ENCODE measurements at places on chromosomes 7 and 10.

- DNase-seq, result no peak
Observed at GRCh38 chr10:86708068-86708782, 39.9 kb downstream of the LDB3 start.

GRCh38 chr10:102121739-102122372 is 1.7 kb upstream of the LDB1 start:
- DNase-seq, result no peak

DNA sequence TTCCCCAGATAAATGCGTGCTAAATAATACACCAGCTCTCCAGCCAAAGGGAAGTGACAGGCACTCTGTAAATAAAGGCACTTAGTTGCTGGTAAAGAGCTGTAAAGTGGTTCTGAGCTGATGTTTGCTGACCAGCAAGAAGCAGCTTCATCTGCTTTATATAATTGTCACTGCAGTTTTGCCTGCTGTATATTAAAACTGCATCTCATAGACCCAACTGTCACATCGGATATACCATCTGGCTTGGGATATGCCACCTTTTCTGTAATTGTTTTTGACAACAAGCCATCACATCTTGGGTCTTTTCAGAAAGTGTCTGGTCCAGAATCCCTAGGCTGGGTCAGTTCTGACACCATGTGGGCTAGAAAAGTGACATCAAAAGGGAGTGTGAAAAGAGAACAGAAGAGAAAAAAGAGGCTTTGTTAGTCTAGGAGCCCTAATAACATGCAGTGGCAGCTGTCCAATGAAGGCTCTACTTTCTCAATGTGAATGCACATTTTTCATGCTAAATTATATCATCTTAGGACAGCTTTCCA is 697.6 kb downstream of the KCNMA1 start:
- DNase-seq, result no peak

DNA sequence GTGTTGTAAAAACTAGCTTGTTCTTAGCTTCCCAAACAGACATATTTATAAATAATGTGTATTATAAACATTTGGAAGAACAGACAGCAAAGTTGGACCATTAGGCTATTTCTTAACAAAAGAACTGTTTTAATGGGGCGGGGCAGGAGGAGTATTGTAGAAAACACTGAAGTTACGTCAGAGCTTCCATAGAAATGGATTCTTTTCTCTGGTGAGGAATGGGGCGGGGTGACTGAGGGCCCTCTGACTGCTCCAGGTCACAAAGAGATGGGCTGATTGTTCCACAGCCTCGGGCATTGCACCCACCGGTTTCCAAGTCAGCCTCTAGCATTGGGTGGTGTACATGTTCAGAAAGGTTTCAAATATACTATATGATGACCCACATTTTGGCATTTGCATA is 36.8 kb upstream of the ADAM12 start:
- no peak for DNase-seq

DNA sequence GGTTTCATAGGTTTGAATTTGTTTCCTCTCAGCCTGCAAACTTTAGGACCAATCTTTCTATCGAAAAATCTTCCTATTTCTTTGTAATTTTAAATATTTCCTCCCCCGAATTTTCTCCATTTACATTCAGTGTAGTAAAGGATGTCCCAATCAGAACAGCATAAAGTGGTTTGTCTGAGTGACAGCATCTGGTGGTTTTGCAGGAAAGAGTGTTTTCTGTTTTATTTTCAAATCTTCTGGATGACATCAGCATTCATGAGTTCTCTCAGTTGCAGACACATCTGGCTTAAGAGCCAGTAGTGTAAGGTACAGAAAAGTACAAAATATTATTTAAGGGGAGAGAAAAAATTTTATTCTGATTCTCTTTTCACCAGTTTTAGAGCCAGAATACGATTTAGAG is 634.8 kb downstream of the PHTF2 start:
- DNase-seq, result no peak

- no peak for DNase-seq
Observed at GRCh38 chr7:77823787-77824186, 25.2 kb downstream of the PHTF2 start.

GRCh38 chr7:34735526-34735925 is 77.5 kb downstream of the NPSR1 start:
- DNase-seq, result no peak

DNA sequence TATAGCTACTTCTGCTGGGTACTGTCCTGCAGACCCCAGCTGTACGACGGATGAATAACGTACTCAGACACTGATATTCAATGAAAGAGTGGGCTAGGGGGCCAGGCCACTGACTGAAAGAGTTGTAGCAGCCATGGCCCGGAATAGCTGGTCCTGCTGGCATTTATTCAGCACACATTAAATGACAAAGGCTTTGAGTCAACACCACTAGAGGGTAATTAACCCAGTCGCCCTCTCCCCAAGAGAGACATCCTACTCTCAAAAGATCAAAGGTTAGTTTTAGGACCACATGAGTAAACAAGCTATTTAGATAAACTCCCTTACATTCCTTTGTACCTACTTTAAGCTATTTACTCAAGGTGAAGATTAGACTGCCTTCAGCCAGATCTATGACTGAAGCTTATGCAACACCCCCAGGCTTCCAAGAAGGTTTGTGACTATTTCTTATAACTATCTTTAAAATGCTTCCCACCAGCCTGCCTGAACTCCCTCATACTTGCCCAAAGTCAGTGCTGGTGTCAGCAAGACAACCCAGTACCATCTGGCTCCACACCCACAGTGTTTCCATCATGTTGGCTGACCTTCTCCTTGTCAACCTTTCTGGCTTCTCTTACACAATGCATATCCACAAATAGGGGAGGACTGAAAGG is 629.1 kb downstream of the SORCS1 start:
- DNase-seq, result no peak

DNA sequence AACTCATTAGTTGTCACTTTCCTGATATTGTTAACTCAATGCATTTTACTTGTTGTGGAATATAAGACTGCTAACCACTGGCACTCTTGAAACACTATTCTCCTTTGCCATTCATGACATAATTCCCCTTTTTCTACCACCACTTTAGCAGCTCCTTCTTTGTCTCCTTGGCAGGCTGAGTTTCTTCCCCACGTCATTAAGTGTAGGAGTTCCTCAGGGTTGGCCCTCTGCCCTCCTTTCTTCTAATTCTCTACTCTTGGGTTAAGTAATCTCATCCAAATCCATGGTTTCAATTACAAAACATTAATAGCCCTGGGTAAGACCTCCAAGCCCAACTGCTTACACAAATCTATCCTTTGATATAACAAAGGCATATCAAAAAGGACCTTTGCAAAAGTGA is 175.1 kb downstream of the HGF start:
- no peak for DNase-seq

DNA sequence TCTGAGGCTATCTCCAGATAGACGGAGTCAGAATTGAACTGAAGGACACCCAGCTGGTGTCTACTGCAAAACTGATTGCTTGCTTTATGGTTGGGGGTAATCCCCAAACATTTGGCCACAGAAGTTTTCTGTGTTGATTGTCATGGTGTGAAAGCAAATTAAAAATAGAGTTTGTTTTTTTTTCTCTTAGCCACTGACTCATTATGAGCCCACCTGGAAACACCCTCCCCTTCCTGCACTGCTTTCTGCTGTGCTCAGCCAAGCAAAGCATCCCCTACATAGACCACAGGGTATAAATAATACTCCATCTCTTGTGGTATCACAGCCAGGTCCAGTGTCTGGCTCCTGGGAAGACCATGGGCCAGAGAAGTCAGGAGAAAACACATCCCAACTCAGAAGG is 6.5 kb upstream of the VWC2 start:
- no peak for DNase-seq

- no peak for DNase-seq
Observed at GRCh38 chr10:784403-785088, 95.1 kb upstream of the DIP2C start.

DNA sequence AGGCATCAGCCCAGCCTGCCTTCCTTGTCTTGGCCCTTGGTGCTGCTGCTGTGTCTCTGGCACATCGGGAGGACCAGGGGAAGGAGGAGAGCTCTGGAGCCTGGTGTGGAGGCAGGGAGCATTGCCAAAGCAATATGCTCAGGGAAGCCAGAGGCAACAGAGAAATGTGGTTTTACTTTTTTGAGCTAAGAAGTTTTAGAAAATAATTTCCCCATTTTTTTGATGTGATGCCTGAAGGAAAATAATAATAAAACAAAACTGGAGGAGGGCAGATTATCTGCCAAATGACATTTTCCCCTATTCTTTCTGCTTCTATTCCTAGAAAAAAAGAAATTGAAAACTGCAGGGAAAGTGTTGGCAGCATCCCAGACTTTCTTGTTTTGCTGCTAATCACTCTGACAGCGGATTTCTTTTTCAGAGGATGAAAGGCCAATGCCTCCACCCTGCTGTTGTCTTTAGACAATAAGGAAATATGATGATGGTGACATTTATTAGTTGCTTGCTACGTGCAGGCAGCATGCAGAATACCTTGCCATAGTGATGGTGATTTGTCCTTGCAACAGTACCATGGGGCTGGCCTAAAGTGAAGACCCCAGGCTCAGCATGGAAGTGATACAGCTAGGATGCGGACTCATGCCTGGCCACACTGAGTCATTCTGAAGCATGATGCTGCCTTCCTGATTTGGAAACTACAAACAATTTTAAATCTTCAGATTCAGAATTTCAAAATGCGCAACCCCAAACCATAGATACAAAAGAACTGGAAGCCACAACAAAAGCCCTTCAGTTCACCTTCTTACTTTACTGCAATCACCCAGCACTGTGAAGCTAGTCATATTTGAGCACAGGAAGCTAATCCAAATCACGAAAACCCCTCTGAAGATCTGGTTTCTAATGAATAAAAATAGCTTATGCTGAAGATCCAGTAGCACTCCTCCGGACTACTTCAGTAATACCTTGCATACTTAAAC is 260.2 kb upstream of the TMEM72 start:
- no peak for DNase-seq

DNA sequence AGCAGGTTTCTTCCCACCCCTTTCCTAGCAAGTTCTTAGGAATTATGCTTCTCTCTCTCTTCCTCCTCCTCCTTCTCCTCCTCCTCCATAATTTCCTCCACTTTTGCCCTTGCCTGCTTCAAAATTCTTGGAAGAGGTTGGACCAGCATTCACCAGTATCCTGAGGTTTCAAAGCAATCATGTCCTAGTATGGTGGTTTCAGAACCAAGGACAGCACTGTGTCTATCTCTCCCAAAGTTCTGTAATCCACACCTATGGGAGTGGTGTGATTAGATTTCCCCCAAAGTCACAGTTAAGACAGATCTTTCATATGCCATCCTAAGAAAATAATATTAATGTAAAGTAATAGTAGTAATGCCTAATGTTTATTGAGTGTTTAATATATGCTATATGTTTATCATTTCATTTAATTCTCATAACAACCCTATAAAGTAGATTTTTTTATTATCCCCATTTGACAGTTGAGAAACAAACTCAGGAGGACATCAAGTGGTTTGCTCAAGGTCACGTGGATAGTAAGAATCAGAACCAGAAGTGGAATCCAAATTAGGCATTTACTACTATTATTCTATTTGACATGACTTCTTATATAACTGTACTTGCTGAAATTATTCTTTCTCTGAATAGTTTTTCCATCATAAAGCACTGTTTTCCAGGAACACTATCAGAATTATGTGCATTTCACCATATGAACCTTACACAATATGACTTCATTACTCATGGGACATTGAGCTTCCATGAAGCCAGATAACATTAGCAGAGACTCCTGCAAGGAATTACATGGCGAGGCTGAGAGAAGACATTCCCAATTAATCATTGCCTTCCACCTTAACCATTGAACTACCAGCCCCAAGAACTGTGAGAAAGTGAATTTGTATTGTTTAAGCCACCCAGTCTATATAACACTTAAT is 91.4 kb downstream of the IPMK start:
- DNase-seq, result no peak

GRCh38 chr10:84367256-84367655 is 38.9 kb downstream of the CCSER2 start:
- no peak for DNase-seq

GRCh38 chr10:82266438-82266837 is 391.4 kb downstream of the NRG3 start:
- DNase-seq, result no peak

GRCh38 chr7:15684111-15684800 is 2.2 kb downstream of the MEOX2 start:
- DNase-seq, result no peak

- no peak for DNase-seq
Observed at GRCh38 chr7:43554423-43554822, 28.5 kb upstream of the STK17A start.

- DNase-seq, result no peak
Observed at GRCh38 chr10:98367604-98368451, 47.2 kb downstream of the PYROXD2 start.

DNA sequence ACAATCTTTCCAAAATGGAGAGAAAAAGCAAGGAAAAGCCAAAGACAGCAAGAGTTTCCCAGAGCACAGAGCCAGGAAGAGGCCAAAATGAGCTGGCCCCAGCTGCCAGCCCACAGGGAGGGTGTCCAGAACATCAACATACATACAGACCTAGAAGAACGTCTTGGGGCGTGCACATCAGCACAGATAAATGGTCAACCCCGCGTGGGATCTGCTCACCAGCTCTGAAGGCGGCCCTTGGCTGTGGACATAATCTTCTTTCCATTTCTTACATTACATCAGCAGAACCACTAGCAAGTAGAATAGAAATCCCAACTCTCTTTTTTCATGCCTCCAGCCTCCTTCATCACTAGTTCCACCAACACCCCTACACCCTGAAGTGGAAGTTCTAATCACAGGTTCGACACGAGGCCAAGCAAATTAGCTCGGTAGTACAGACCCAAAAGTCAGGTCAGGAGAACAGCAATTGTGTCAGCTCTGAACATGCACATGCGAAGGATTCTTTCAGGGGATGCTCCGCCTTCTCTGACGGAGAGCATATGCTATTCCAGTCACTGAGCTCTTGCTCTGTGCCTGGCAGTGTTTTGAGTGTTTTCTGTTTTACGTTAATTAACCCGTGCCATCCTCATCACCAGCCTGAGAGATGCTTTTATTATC is 16.4 kb downstream of the SH3PXD2A start:
- DNase-seq, result no peak

DNA sequence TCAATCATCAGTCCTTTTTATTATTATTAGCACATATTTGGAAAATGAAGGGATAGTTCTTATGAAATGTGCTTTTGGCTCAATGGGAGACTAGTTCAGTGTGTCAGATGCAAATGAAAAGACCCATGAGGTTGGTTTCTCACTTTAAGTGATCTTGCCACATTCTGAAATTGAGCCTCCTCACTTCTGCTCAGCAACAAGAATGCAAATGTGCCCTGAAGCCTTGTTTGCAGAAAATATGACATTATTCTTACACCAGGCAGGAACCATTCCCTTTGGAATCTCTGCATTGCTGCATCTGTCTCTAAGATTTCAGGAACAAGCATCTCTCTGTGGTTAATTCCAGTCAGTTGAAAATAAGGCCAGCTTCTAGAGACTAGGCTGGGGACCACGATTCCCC is 186.1 kb upstream of the PLPP4 start:
- no peak for DNase-seq

Data from effector memory CD8-positive, alpha-beta T cell (primary cell).